Activated gamma-delta T cell (primary cell): ENCODE measurements at places on chromosomes 11 and 22.

GRCh38 chr22:49106096-49106841 is 721.4 kb downstream of the BRD1 start:
- no peak for DNase-seq

DNA sequence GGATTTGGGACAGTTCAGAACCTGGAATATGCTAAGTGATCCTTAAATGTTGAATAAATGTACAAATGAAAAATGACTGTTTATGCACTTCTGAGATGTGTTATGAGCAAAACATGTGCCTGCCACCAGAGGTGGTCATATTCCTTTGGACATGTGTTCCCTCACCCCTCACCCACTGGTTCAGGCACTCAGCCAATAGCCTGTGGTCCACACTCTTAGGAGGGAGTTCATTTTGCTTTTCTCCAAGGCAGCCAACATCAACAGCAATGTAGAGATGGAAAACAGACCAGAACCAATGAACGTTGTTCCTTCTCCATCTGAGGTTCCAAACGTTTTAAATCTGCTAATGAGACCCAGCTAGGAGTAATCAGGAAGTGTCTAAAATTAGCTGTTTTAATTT is 44.0 kb downstream of the RPUSD4 start:
- DNase-seq = no peak

- no peak for DNase-seq
These were observed 333.3 kb downstream of the TTC28 start for GRCh38 chr22:28346308-28346707.

DNA sequence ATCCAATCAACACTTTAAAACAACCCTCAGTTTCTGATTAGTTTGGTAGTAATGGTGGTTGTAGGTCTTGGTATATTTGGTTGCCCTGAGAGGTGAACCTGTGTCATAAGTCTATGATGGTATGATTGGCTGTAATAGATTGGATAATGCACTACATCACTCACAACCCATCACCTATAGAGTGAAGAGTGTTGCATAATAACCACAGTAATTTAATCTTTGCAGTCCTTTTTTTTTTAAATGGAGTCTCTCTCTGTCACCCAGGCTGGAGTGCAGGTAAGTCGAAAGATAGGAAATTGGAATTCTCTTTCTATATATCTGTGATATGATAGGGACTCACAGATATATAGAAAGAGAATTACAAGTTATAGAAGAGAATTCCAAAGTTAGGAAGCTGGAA is 133.4 kb upstream of the PGR start:
- no peak for DNase-seq

DNA sequence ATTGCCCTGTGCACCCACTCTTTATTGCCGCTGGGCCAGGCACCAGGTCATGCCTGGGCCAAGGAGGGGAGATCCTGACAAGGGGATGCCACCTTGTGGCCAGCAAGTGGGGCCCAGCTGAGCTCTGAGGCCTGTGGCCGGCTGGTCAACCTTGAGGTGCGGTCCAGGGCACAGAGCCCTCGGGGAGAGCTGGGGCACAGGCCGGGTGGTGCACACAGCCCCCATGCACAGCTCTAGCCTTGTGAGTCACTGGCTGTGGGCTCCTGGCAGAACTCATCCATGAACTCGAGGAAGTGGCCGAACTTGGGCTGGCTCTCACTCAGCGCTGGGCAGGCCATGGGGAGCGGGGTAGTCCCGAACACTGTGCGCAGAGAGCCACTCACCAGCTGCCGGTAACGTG is 94.3 kb downstream of the RNF169 start:
- no peak for DNase-seq

DNA sequence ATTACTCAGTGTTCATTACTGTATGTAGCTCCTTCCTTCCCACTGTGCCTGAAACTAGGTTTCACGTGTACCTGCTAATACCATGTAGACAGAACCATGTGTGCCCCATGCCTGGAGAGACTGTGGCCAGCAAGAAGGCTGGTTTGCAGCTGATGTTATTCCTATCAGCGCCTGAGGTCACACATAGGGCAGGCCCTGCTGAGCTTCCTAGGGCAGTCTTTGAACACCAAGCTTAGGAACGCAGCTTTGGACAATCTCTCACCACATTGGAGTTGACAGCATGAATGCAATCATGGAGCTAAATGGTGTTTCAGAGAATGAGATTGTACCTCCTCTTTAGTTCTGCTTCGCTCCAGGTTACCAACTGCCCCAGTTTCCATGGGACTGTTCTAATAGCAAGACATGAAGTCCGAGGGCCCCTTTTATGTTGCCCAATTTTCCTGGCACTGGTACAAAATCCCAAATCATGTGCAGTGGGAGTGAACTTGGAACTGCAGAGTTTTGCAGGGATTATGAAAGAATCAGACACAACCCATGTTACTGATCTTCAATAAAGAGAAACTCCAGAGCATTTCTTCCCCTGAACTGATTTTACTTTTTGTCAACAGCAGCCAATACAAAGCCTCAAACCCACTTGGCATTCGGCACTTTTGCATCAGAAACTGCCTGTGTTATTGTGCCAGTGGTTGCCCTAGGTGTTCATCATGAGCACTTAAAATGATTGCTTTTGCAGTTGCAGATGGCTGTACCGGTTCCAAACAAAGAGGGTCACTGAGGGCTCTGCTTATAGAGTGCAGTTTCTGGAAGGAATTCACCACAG is 154.2 kb upstream of the TTC12 start:
- DNase-seq = no peak

DNA sequence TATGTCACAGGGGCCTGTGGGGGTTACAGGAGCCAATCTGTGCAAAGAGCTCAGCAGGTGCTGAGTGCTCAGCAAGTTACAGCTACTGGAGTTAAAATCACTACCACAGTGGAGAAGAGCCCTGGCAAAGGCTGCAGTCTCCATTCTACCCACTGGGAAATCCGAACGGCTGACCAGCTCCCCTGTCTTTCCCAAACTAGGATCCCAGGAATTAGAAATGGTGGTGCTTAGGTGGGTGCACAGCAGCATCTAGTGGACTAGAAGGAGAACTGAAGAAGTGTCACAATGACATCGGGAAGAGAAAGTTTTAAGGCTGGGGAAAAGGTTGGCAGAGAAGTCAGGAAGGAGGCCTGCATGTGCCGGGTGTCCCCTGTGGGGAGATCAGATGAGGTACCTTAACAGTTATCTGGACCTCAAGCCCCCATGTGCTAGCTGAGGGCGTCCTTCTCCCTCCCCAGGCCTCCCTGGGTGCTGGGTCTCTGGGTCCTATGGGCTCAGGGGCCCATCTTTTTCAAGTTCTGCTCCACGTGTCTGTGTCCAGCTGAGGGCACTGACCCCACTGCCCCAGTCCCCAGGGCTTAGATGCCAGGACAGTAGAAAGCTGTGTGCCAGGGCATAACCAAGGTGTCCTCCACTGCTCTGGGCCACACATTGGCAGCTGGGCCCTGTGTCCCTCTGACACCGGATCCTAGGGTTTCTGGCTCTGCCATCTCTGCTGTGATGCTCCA is 1.9 kb downstream of the PIWIL3 start:
- DNase-seq = no peak

DNA sequence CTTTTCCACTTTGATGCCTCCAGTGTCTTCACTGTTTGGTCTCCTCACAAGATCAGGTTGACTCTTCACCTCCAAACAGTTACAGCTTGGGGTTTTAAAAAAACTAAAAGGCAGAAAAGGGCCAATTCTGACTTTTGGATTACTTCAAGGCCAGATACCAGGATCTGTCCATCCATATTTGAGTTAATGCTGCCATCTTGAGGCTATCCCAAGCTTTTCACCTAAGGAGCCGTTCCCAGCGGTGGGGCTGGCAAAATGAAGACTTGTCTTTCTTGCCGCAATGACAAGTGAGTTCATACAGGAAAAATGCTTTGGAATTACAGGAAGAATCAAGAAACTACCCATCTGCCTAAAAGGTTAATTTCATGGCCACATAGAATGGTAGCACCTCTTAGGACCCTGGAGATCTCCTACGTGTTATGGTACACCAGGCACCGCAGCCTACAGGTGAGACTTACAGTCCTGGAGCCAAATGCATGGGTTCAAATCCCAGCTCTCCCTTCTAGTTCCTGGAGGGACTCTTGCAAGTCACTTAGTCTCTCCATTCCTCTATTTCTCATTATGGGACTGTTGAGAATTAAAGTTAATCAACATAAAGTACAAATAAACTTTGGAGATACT is 6.0 kb upstream of the OR5B21 start:
- no peak for DNase-seq

DNA sequence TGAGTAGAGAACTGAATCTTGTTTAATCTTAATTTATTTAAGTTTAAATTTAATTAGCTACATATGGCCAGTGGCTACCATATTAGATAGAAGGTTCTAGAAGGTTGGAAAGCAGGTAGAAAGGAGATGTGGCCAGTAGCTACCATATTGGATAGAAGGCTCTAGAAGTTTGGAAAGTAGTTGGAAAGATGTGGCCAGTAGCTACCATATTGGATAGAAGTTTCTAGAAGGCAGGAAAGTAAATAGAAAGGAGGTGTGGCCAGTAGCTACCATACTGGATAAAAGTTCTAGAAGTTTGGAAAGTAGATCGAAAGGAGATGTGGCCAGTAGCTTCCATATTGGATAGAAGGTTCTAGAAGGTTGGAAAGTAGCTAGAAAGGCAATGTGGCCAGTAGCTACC is 2.2 kb downstream of the CRYBA4 start:
- no peak for DNase-seq

DNA sequence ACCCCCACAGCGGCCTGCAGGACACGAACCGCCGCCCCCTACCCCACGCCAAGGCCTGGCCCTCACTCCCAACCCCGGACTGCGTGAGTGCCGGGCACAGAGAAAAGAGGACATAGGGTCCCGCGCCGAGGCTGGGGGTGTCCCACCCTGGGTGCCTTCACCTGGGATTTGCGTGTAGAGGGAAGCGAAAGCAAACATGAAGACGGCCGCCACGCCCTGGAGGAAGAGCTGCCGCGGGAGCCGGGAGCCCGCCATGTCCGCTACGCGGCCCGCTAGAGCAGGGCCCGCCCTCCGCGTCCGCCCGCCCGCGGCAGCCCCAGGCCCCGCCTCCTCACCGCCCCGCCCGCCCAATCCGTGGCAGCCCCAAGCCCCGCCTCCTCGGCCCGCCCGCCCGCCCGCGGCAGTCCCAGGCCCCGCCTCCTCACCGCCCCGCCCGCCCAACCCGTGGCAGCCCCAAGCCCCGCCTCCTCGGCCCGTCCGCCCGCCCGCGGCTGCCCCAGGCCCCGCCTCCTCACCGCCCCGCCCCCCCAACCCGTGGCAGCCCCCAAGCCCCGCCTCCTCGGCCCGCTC is at the start of gene LMF2:
Gene LMF2 (minus strand): TSS at position 282 of the 570 bp plus-strand sequence. CDS start 27 bp downstream, at position 255.
- DNase-seq = peak; percentile 100

- no peak for DNase-seq
These were observed 684 bp downstream of the MRGPRX2 start for GRCh38 chr11:19059833-19060232.

- DNase-seq = no peak
These were observed 27.8 kb downstream of the LIMK2 start for GRCh38 chr22:31239771-31240370.

GRCh38 chr11:134345237-134345550 is 13.4 kb downstream of the GLB1L2 start:
- no peak for DNase-seq

GRCh38 chr11:1225386-1226225 is 2.7 kb downstream of the MUC5B start:
- DNase-seq = no peak

DNA sequence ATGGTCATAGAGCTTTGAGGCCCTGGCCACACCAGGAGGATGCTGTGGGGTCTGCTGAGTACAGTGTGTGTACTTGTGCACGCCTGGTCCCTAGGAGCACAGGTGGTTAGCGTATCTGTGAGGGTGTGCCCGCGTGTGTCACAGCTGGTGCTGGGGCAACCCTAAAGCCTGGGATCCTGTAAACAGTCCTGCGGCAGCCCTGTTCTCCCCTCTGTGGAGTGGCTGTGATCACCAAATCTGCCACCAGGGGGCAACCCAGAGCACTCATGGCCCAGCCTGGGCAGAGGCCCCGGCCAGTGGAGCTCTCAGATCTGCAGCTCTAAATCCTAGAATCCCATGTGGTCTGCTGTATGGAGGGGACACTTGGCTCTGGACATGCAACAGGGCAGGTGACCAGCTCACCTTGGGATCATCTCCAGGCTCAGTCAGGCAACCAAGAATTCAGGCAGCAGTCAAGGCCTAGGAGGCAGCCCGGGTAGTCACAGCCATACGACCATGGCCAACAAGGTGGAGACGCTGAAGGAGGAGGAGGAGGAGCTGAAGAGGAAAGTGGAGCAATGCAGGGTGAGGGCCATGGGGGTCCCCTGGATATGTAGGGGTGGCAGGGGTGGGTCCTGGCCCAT is 3.9 kb downstream of the SH3BP1 start:
- no peak for DNase-seq

- no peak for DNase-seq
These were observed 27.9 kb upstream of the PAK1 start for GRCh38 chr11:77501758-77502157.

DNA sequence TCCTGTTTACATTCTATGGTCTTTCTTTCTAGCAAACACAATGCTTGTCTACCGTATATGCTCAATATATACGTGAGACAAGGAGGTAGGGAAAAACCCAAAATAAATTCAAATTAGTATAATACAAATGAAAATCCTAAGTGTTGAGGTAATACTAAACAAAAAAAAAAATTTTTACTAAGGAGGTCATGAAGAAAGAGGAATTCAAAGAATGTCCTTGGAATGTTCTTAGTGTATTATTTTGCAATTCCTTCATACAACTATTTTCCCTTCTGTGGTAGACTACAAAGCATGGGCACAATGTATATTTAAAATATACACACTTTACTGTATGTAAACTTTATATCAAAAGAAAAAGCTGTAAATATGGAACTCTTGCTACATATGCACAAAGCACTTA is 36.4 kb downstream of the PIK3C2A start:
- no peak for DNase-seq

- no peak for DNase-seq
These were observed 25.5 kb upstream of the AMPD3 start for GRCh38 chr11:10429526-10429925.

DNA sequence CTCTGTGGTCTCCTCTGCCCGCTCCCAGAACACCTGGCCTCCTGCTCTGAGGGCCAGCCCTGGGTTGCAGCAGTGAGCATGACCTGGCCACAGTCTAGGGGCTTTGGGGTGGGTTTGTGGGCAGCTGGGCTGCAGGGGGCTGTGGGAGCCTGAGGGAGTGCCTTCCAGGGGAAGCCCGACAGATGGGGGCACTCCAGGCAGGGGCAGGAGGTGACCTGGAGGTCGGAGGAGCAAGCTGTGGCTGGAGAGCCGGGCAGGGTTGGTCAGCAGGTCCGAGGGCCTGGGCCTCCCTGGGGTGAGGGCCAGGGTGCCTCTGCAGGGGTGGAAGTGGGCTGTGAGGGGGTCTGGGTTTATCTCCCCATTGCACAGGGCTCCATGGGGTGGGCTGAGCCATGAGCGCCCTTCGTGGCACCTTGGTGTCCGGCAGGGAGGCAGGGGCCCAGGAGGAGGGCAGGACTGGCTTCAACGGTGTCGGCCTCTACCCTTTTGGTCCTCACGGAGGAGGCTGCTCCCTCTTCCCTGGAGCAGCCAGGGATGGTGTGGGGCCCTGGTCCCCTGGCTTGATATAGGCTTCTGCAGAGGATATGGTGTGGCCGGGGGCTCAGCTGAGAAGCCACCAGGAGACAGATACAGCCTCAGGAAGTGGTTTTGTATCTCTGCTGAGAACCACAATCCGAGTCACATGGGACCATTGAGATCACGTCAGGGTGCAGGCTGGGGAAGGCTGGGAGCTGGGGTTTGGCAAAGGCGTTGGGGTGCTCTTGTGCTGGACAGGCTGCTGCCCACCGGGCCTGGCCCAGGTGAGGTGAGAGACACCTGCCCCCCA is 22.3 kb downstream of the KCNQ1 start:
- DNase-seq = no peak

- DNase-seq = no peak
These were observed 62.2 kb downstream of the ARFGAP3 start for GRCh38 chr22:42794551-42795510.
